ENCODE measurements at places on chromosomes 5 and 9.

DNA sequence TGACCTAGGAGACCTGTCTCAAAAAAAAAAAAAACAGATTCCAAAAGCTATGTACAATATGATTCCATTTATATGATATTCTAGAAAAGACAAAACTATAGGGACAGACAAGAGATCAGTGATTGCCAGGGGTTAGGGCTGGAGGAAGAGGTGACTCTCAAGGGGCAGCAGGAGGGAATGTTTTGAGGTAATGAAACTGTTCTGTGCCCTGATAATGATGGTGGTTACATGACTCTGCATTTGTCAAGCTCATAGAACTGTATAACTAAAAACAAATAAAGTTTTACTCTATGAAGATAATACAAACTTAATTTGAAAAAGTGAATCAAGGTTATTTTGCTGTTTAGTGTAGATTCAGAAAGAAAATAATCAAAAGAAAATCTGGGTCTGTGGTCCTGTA, 125.3 kb upstream of the IQGAP2 start:
- no peaks in the 10 kb centered on the region for H3K4me1 ChIP-seq
- peaks cover 2% of the 10 kb centered on the region for H3K27me3 ChIP-seq
- no peak overlapping the region for H3K27ac ChIP-seq

- no peak for DNase-seq
- no peak overlapping the region for H3K27ac ChIP-seq
- H3K4me1 ChIP-seq: no peaks in the 10 kb centered on the region
- no peaks in the 10 kb centered on the region for H3K27me3 ChIP-seq
- no peaks in the 10 kb centered on the region for H3K36me3 ChIP-seq
These were observed 226.9 kb downstream of the IRX2 start for GRCh38 chr5:2524620-2525019.

GRCh38 chr9:69603656-69604055, 68.5 kb downstream of the APBA1 start:
- no peak for DNase-seq
- peaks cover 5% of the 10 kb centered on the region for H3K4me1 ChIP-seq
- no peaks in the 10 kb centered on the region for H3K36me3 ChIP-seq
- H3K27me3 ChIP-seq: peaks cover 6% of the 10 kb centered on the region
- H3K4me3 ChIP-seq: no peak overlapping the region

DNA sequence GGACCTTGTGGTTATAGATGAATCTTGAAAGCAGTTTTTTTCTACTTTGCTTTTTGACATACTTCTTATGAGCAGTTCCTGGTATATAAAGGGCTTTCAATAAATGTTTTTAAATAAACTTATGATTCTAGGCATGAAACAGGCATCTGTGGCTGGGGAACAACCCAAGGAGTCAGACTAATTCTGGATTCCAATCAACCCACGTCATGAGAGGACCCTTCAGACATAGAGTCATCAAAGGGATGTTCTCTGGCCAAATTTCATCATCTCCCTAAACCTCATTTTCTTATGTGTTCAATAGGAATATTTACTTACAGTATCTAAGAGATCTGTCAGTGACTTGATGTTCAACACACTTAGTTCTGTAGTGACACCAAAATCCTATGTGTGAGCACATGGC, 243.8 kb upstream of the ZNF462 start:
- no peaks in the 10 kb centered on the region for H3K4me1 ChIP-seq
- H3K27me3 ChIP-seq: no peaks in the 10 kb centered on the region
- H3K4me3 ChIP-seq: no peak overlapping the region
- no peak for DNase-seq

GRCh38 chr9:129307227-129307970, 129.3 kb upstream of the IER5L start:
- DNase-seq: no peak
- H3K4me1 ChIP-seq: peaks cover 6% of the 10 kb centered on the region
- H3K4me3 ChIP-seq: no peak overlapping the region

DNA sequence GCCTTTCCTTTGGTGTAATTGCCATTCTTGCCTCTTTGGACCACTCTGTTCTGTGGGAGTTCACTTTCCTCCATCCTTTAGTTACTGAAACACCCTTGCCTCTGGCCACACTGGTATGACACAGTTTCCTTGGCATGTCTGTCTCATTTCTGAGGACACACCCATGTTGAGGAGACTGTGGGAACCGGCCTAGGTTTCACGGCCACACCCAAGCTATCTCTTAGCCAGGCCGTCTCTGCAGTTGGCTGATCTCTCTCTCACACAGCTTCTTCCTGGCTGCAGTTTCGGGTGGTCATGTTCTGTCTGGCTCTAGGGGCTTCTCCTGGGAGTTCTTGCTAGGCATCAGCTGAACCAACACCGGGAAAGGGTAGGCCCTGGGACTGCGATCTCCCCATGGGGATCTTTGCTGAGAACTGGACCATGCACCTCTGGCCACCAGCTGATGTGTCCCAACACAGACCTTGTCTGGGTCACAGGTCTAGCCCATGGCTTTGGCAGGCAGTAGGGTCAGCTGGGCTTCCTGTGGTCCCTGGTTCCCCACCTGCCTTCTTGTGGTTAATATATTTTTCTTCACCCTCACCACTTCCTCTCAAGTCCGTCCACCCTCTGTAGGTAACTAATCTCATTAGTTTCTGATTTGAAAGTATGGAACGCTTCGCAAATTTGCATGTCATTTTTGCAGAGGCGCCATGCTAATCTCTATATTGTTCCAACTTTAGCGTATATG, 24.9 kb downstream of the ARHGEF37 start:
- no peak for DNase-seq
- peaks cover 4% of the 10 kb centered on the region for H3K36me3 ChIP-seq
- no peaks in the 10 kb centered on the region for H3K27me3 ChIP-seq
- peaks cover 12% of the 10 kb centered on the region for H3K4me1 ChIP-seq

GRCh38 chr5:74361406-74362358, 278.8 kb downstream of the ENC1 start:
- H3K4me3 ChIP-seq: no peak overlapping the region
- H3K4me1 ChIP-seq: no peaks in the 10 kb centered on the region
- no peaks in the 10 kb centered on the region for H3K27me3 ChIP-seq
- no peak for DNase-seq

GRCh38 chr9:37197158-37198038, 77.0 kb downstream of the ZCCHC7 start:
- peak overlapping the region; percentile 35 for H3K4me3 ChIP-seq
- H3K36me3 ChIP-seq: peaks cover 34% of the 10 kb centered on the region
- peak overlapping the region; percentile 83 for H3K27ac ChIP-seq
- DNase-seq: no peak
- H3K27me3 ChIP-seq: no peaks in the 10 kb centered on the region
- peaks cover 48% of the 10 kb centered on the region for H3K4me1 ChIP-seq

GRCh38 chr5:67233075-67233474, 36.5 kb upstream of the CD180 start:
- H3K4me3 ChIP-seq: no peak overlapping the region
- H3K27ac ChIP-seq: no peak overlapping the region
- peaks cover 1% of the 10 kb centered on the region for H3K4me1 ChIP-seq
- DNase-seq: no peak
- H3K36me3 ChIP-seq: no peaks in the 10 kb centered on the region

DNA sequence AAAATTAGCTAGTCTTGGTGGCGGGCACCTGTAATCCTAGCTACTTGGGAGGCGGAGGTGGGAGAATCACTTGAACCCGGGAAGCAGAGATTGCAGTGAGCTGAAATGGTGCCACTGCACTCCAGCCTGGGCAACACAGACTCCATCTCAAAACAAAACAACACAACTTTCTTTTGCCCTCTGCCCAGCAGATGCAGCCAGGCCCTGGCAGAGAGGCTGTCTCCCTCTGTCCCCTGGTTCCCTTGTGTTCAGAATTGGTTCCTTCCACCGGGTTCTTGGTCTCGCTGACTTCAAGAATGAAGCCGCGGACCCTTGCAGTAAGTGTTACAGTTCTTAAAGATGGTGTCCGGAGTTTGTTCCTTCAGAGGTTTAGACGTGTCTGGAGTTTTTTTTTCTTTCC, 30.2 kb upstream of the CEP72 start:
- H3K27ac ChIP-seq: no peak overlapping the region
- no peak overlapping the region for H3K4me3 ChIP-seq

DNA sequence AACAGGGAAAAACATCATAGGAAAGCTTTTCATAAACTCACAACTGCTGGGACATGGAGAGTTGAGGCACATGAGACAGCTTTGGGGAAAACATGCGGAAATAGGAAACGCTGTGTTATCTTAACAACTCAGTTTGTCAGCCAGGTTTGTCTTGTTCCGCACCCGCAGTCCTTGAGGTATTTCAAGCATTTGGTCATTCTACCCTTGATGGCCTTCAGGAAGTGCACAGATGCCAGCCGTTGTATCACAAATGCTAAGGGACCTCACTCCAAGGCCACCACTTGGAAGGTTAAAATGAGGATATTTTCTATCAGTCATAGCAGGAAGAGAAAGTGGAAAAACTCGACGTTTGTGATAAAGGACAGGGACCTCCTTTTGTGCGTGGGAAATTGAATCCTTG, 83.8 kb downstream of the TRIO start:
- H3K4me1 ChIP-seq: peaks cover 6% of the 10 kb centered on the region
- no peaks in the 10 kb centered on the region for H3K36me3 ChIP-seq
- DNase-seq: no peak
- no peak overlapping the region for H3K4me3 ChIP-seq

GRCh38 chr5:134000696-134001453, 3.9 kb downstream of the VDAC1 start:
- no peak for DNase-seq
- H3K27ac ChIP-seq: peak overlapping the region; percentile 43
- no peaks in the 10 kb centered on the region for H3K27me3 ChIP-seq
- H3K4me1 ChIP-seq: peaks cover 44% of the 10 kb centered on the region
- peak overlapping the region; percentile 15 for H3K4me3 ChIP-seq
- peaks cover 50% of the 10 kb centered on the region for H3K36me3 ChIP-seq

Data from activated T-helper 2 cell treated with anti-CD3 and anti-CD28 coated beads, Interferon-gamma antibody, Interleukin-2, Interleukin-4, amounts not matched to agents 10 μg/mL and 5 μg/mL and 100 μg/mL, durations not matched to agents 14 hours and 24 hours and 36 hours (primary cell).